ENCODE measurements at places on chromosomes 16 and 17.

DNA sequence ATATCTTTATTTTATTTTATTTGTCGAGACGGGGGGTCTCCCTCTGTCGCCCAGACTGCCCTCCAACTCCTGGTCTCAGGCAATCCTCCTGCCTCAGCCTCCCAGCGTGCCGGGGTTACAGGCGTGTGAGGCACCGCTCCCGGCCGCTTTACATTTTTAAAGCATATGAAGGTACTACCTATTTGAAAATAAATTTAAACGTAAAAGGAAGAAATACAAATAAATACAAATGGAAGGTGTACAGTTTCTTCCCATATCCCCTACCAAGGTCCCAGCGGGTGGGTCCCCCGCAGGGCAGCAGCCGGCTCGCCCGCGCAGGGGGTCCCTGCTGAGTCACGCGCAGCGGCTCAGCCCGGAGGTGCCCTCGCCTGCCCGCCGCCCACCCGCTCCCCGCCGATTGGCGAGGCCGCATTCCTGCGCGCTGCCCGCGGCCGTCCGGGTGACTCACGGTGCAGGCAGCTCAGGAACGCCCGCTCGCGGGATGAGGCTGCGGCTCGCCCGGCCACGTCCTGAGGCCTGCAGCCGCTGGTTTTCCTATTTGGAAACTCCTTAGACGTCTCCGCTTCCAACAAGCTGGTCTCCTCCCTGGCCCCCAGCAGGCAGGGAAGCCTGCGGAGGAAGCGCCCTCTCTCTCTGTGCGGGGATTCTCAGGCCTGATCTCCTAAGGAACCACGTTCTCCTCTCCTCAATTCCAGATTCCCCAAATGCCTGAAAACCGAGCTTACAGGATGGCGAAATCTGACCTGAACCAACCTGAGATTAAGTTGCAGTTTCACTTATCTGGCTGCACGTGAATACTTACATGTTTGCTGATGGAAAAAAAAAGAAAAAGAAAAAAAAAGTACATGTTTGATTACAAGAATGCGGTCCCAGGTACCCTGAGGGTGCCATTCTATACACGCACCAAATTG is 54.8 kb upstream of the MAP3K14 start:
- DNase-seq: peak; percentile 70

DNA sequence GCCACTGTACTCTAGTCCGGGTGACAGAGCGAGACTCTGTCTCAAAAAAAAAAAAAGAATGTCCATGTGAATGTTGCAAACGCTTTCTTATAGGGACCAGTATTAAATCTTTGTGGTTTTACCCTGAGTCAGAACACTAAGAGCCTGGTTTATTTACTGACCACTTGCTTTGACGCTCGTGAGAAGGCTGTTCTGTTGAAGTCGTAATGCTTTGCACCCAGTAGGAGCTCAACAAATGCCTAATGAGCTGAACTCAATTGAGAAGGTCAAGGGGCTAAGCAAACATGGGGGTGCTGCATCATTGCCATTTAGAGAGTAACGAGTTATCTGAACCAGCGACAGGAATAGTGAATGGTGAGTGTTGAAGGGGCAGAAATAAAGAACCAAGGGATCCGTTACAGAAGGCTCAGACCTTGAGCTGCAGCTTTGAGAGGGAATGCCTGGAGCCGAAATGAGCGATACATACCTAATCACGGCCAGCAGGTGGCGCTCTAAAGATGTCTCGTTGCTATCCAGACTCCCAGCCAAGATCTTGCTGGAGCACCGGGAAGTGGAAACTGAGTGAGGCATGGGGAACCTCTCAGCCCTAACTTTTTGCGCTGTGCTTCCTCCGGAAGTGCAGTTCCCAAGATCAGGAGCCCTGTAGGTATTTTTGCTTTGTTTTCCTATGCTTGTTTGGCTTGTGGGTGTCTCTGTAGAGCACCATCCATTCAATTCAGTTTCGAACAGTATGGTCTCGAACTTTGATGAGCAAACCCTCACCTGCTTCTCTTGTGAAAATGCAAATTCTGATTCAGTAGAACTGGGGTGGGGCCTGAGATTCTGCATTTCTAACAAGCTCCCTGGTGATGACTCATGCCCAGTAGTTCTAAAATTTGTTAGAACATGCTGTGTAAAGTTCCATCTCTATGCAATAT is 12.6 kb upstream of the RNF222 start:
- no peak for DNase-seq

GRCh38 chr16:68377667-68378393 is 67.0 kb downstream of the PRMT7 start:
- DNase-seq: no peak

DNA sequence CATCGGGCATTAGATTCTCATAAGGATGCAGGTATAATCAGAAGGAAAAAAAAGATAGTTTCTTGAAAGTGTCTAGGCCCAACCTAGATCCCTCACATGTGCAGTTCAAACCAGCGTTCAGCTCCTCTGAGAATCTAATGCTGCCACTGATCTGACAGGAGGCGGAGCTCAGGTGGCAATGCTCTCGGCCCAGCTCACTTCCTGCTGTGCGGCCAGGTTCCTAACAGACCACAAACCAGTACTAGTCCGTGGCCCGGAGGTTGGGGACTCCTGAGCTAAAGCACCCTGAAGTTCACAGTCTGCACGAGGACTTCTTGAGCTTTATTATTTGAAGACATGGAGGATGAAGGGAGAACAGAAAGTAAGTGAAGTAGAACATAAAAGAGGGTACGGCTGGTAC is 16.8 kb downstream of the SMCR8 start:
- DNase-seq: no peak

GRCh38 chr17:68803164-68803929 is 151.8 kb downstream of the ABCA8 start:
- no peak for DNase-seq

GRCh38 chr17:55576996-55577586 is 65.8 kb upstream of the SMIM36 start:
- DNase-seq: no peak

DNA sequence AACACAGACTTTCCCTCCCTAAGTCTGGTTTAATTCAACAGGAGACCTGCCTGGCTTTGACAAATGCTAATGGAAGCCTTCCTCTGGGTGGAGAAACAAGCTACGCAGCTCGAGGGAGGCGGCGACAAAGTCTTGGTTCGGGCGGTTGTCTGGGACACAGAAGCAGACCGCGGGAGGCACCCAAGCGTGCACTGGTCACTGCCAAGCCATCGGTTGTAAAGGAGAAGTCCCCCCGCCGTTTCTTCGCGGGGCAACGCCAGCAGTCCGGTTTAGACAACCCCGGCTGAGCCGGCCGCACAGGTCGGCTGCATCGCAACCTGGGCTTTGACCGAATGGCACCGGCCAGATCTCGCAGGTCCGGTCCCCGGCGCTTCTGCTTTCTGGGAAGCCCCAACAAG is 586 bp downstream of the GLYR1 start:
- DNase-seq: no peak

Measured in 8988T (cell line).